ENCODE measurements at places on chromosomes 7 and 10. TPM values are rescaled to one million over a fixed set of nuclear protein-coding genes. Genes with fewer than 3 reads are reported as not detected.

STK17A gene
- 17.4 TPM for total RNA-seq

PIP gene
- not detected for total RNA-seq

ATP6V0A4 gene
- not detected for total RNA-seq

ANKRD61 gene
- not detected for total RNA-seq

MRLN gene
- not detected for total RNA-seq

GIMAP8 gene
- 29.0 TPM for total RNA-seq

STEAP1B gene
- total RNA-seq, result not detected

LRRC4 gene
- total RNA-seq, result 2.4 TPM

VKORC1L1 gene
- 85.7 TPM for total RNA-seq

APBB1IP gene
- total RNA-seq, result 41.3 TPM

CALML5 gene
- total RNA-seq, result not detected

SEMA3A gene
- total RNA-seq, result 42.5 TPM

SRGN gene
- total RNA-seq, result 104 TPM

MSMB gene
- total RNA-seq, result not detected

DDIT4 gene
- total RNA-seq, result 414 TPM

PALD1 gene
- 4.5 TPM for total RNA-seq

CDC14C gene
- total RNA-seq, result not detected

SLC26A5 gene
- total RNA-seq, result 0.34 TPM

DNAJC12 gene
- total RNA-seq, result 0.51 TPM

HMX3 gene
- not detected for total RNA-seq

NME8 gene
- total RNA-seq, result not detected

VAX1 gene
- not detected for total RNA-seq

GJD4 gene
- not detected for total RNA-seq

SLC18A2 gene
- total RNA-seq, result not detected

GRID1 gene
- 0.49 TPM for total RNA-seq

TMEM196 gene
- total RNA-seq, result not detected

STAG3 gene
- 2.9 TPM for total RNA-seq

EPO gene
- total RNA-seq, result not detected

CYP2C9 gene
- total RNA-seq, result not detected

SLC29A3 gene
- 25.8 TPM for total RNA-seq

TET1 gene
- total RNA-seq, result 10.1 TPM

TUBB8 gene
- total RNA-seq, result not detected

A1CF gene
- not detected for total RNA-seq

CFTR gene
- 2.6 TPM for total RNA-seq

CAMK2B gene
- 0.44 TPM for total RNA-seq

SUGCT gene
- total RNA-seq, result 1.7 TPM

CYP3A5 gene
- 191 TPM for total RNA-seq

THNSL1 gene
- total RNA-seq, result 1.3 TPM

NAT16 gene
- total RNA-seq, result not detected

CLDN4 gene
- total RNA-seq, result 1.3 TPM

Data from subcutaneous adipose tissue (tissue), 4 donors.